ENCODE measurements at places on chromosomes 7 and 10.

- DNase-seq = no peak
These were observed 206.4 kb upstream of the LRRTM3 start for GRCh38 chr10:66719483-66719882.

DNA sequence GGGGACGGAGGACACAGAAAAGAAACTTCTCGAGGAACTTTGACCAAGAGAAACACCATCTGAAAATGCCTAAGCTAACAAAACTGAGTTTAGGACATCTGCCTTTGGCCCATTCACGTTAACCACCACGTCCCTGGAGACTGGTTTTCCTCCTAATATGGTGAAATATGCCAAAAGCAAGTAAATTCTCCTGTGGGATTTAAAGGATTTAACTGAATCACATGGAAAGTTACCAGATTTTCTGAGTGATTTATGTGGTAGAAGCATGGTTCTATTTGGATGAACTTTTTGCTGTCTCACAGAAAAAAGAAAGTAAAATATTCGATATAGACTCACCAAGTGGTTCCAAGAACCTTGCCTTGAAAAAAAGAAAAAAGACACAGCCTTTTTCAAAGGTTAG, 30.4 kb upstream of the BMPER start:
- no peak for DNase-seq

GRCh38 chr7:118517275-118517674, 292.8 kb downstream of the ANKRD7 start:
- no peak for DNase-seq

- no peak for DNase-seq
These were observed 96.3 kb downstream of the JAZF1 start for GRCh38 chr7:28083998-28084985.

- no peak for DNase-seq
These were observed 74.5 kb upstream of the PTPRZ1 start for GRCh38 chr7:121798453-121798840.

DNA sequence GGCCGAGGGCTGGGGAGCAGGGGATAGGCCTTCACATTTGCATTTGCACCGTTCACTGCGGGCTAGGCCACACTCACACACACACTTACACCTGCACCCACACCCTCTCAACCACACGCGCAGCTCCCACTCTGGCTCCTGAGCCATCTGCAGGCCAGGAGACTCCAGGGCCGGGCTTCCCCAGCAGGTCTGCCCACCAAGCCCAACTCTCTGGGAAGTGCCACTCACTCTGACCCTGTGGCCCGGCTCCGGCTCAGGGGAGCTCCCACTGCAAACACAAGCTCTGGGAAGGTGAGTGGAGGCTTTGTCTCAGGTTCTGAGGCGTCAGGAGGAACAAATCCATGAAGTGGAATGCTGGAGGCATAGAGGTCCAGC, 157.9 kb downstream of the NRF1 start:
- DNase-seq = no peak

GRCh38 chr7:69515495-69516212, 82.6 kb upstream of the AUTS2 start:
- DNase-seq = no peak

- DNase-seq = no peak
These were observed 319.3 kb upstream of the CACNA2D1 start for GRCh38 chr7:82762880-82763279.

DNA sequence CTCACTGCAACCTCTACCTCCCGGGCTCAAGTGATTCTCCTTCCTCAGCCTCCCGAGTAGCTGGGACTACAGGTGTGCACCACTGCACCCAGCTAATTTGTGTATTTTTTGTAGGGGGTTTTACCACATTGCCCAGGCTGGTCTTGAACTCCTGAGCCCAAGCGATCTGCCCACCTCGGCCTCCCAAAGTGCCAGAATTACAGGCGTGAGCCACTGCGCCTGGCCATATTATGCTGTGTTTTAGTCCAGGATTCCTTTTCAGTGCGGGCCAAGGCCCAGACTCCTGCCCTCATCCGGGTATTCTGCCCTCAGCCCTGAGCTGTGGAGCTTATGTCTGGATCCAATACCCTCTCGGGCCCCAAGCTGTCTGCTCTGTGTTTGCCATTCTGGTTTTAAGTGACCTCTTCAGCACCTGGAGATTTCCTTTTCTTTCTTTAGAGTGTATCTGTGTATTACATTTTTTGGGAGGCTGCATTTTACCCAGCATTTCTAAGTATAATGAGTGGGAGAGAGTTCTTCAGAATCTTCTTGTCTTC, 114.9 kb downstream of the BUB3 start:
- no peak for DNase-seq

- DNase-seq = no peak
These were observed 898.1 kb downstream of the XPNPEP1 start for GRCh38 chr10:109025172-109025571.

GRCh38 chr7:47937711-47938573, 10.3 kb downstream of the PKD1L1 start:
- no peak for DNase-seq

DNA sequence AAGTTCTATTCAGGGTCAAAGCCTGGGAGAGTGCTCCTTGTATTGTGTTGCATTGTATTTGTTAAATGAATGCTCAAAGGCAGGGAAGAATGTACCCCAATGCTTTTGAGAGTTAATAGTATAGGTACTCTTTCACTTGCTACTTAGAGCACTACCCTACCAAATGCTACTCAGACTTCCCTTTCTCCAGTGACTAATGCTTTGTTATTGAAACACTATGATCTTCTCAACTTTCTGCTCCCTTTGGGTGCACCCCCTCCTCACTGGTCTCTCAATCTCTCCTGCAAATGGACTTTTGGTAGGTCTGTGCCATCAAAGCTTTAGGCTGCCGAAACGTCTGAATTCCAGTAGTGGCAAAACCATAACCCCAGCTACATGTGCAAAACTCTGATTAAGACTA, 177.7 kb upstream of the AHR start:
- no peak for DNase-seq

- DNase-seq = no peak
These were observed 58.0 kb downstream of the CHST15 start for GRCh38 chr10:124035306-124035927.

DNA sequence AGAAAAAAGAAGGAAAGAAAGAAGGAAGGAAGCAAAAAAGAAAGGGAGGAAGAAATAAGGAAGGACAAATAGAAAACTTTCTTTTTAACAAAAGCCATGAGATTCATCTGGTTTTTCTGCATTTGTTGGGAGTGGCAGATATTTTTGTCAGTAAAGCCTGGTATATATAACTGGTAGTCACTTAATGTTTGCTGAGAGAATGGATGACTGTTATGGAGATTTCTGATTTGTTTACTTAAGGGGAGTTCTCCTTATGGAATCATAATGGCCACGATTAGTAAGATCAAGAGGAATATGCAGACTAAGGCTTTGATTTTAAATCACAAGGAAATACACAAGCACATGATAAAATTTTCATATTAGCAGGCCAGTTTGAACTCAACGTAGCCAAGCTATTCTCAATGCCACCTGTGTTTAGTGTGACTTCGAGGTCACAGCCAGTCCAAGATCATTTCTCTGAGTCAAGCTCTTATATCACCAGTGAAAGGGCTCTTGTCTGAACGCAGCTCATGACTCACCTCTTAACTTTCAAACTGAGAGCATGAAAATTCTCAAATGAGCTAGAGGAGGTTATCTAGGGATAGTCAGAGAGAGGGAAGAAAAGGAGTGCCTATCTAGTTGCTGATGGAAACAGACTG, 445.1 kb upstream of the ZMIZ1 start:
- no peak for DNase-seq

- no peak for DNase-seq
These were observed 49.6 kb downstream of the CPED1 start for GRCh38 chr7:121037957-121038716.

GRCh38 chr10:103543617-103544525, 50.4 kb downstream of the NEURL1 start:
- no peak for DNase-seq

DNA sequence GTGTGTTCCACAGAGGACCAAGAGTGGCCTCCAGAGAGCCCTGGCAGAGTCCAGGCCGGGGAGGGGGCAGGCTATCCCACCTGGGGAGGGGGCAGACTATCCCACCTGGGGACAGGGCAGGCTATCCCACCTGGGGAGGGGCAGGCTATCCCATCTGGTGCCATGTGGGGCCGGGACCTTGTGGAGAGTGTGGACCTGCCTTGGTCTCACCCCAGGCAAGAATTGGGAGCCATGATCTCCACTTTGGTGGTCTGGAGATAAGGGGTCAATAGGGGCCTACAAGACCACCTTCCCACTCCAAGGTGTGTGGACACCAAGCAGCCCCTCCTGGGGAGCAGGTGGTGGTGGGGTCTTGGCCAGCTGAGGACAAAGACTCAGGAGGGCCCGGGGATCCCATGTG, 138.2 kb downstream of the EBF3 start:
- no peak for DNase-seq

GRCh38 chr7:2948749-2949148, 94.9 kb downstream of the CARD11 start:
- no peak for DNase-seq

- DNase-seq = no peak
These were observed 659.6 kb upstream of the ANKRD30A start for GRCh38 chr10:36465604-36466379.

DNA sequence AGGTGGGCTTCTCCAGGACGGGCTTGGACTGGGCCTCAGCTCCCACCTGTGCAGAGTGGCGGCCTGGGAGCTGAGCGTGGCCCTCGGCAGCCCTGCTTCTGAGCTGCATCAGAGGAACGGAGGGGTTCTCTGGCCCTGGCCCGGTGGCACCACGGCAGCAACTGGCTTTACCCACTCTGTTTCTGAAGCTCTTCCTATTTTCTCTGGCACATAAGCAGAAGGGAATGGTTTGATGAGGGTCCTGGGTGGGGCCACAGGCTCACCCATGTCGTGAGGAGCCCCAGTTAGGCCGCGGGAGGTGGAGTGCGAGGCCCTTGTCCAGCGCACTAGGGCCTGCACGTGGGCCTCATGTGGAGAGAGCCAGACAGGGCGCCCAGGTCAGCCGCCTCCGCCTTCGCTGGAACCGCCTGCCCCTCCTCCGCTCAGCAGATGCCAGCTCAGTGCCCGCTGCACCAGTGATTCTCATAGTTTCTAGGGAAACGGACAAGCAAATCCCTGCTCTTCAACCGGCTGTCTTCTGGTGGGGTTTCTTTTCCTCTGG, 284.0 kb downstream of the CELF2 start:
- DNase-seq = no peak

DNA sequence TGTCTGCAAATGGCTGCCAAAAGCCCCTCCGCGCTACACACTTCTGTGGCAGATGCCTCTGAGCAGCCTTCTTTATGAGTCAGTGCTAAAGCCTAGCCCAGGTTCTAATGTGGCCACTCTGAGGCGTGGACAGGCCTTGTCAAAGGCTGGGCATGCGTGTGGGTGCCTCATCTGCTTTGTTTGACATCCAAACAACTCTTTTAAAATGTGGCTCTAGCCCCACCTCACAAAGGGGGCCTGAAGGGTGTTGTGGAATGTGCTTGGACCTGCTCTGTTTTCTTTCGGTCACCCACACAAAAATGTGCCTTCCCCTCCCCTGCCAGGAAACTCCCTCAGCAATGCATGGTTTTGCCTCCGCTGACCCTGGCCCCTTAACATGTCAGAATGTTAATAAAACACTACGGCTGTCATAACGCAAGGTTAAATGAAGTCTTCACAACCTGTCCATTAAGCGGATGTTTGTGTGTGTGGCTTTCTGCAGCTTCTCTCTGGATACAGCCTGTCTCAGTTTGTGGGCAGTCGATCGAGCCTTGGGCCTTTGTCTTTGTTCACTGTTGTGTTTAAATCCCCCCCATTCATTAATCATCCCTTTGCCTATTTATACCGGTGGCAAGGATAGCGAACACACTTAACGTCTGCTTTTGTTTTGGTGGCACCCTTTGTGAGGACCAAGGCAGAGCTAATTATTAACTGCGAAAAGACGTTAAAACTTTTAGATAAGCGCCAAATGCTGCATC, 718.9 kb downstream of the LRMDA start:
- DNase-seq = no peak

DNA sequence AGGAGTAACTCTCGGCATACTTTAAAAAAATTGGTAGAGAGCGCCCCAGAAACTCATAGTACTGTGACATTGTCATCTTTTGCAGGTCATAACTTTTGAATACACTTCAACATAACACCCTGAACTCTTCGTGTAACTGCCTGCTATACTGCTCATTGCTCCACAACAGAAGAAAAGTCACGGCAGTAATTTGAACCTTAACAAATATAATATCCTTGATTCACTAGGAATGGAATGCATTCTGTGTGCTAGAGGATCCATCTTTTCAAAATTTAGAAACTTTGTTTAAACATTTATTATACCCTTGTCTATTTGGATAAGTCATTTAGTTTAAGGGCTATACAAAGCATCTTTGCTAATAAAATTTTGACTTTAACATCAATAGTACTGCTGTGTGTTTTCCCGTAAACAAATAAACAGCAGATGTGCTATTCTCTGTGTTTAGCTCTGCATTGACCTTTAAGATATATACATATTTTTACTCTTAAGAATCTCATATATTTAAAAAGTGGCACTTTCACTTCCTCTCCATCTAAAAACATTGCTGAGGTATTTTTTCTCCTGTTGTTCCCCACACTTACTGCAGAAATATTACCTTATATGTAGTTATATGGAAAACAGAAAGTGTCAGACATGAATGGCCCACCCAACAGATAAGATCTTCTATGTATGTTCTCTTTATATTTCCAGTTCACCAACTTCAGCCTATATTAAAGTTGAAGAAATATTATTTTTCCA, 217.6 kb upstream of the TMEM229A start:
- no peak for DNase-seq

DNA sequence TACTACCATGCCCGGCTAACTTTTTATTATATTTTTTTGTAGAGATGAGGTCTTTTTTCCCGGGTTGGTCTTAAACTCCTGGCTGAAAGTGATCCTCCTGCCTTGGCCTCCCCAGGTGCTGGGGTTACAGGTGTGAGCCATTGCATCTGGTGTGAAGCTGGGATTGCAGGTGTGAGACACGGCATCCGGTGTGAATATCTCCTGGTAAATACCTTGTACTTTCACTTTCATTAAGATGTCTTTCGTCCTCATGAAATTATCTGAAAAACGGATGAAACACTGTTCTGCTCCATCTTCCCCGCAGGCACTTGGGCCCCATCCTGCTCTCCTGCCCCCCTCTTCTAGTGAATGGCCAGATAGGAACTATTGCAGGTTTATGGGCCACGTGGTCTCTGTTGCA, 60.1 kb upstream of the CCZ1B start:
- no peak for DNase-seq

DNA sequence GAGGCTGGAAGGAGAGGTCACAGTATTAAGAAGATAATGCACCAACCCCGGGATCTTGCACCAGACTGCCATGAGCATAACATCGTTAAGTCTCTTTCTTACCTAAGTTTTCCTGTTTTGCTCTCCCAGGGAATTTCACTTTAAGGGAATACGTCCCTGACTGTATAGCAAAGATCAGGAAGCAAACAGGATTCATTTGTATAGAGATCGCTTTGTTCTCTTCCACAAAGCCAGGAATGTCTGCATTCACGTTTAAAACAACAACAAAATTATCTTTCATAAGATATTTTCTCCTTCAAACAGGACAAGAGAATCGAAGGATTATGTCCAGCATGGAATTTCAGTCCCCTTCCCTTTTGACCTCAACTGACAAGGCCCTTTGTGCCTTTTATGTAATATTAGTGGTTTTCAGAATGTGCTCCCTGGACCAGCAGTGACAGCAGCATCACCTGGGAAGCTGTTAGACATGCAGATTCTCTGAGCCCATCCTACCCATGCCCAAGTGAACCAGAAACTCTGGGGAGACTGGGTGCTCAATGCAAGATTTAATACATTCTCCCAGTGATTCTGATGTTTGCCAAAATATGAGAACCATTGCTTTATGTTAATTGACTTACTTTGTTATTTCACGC, 286.3 kb downstream of the FGFR2 start:
- DNase-seq = no peak

Data from CD4-positive, alpha-beta T cell treated with Interleukin-1 beta for 1 hour (primary cell).